ENCODE measurements at places on chromosomes 1 and 21.

- no peak for DNase-seq
Measured at GRCh38 chr1:232518349-232518748, 111.6 kb downstream of the SIPA1L2 start.

DNA sequence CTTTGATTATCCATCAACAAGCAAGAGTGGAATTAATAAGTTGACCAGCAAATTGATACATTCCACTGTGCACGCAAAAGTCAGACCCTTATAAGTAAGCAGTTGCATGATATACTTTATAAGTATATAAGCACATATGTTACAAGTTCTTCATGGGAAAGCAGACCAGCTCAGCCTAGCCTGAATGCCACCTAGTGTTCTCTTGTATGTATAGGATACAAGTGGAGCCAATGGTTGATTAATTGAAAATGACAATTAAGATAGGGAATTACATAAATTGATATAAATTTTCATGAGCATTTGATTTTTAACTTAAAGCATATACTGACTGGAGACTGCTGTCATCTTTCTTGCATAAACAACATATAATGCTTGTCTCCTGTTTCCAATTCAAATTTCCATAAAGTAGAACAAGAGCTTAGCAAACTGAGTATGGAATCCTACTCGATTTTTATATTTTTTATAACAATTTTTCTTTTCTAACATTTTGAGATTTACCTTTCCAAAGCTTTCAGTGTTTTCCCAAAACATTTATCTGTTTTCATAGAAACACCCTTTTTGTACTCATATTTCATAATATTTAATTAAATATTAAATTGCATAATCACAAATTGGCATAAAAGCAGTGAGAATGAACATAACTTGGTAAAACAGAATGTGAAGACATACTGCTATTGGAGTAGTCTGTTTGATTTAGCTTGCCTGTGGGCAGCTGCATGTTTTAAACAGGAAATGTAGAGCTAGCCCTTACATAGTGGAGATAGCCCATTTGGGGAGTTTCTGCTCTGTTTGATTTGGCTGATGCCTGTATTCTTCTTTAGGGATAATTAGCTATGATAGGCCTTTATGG, 62.8 kb downstream of the MAGI3 start:
- no peak for DNase-seq

- no peak for DNase-seq
Measured at GRCh38 chr1:17188889-17189631, 15.9 kb upstream of the PADI1 start.

GRCh38 chr1:143574891-143575520, 396.8 kb downstream of the FAM72C start:
- no peak for DNase-seq

DNA sequence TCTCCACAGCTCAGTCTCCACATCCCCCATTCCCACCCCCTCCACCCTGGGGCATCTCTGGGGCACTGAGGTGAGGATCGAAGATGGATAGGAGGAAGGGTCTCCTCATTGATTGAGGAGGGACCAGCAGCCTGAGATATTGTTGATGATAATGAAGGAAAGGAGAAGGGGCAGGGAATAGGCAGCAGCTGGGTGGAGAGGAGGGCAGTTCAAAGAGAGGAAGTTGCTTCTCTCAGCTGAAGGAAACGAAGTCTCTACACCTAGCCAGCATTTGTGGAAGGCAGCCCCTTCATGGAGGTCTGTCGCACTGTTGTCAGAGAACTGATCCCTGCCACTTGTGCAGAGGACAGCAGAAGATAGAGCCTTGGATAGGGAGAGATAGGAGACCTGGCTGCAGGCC, 5.7 kb downstream of the KNCN start:
- DNase-seq = no peak

DNA sequence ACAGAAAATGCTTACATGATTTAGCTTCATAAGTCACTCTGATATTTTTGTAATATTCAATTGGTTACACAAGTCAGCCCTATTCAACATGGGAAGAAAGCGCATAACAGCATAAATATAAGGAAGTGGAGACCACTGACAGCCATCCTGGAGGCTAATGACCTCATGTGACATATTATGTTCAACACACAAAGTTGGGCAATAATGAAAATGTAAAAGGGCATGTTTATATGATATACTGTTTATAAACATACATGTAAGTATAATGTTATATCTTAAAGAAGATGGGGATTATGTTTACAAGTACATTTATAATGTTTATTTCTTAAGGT, 30.2 kb downstream of the EVI5 start:
- no peak for DNase-seq

DNA sequence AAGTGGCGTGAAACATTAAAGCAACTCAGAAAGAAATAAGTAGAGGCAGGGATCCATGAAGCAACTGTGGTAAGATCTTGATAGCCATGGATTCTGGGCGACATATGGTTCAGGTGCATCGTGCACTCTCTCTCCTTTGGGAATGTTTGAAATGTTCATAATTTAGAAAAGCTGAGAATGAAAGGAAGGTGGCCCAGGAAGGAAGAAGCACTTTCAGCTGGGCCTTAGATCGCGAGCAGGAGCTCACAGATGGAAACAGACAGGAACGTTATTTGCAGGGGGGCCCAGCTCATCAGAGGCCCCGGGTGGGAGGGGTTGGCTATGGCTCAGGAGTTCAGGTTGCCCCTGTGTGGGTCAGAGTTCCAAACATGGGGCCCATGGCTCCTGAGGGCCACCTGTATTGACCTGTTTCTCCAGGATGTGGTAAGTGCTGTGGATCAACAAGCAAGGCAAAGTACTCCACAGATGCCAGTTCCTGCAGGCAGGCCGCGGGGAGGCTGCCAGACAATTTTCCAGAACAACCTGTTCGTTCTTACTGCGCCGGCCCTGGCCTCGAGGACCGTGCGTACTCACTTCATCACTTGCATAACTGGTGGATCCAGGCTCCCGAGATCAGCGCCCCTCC, 253.2 kb downstream of the TOMM20 start:
- DNase-seq = no peak

DNA sequence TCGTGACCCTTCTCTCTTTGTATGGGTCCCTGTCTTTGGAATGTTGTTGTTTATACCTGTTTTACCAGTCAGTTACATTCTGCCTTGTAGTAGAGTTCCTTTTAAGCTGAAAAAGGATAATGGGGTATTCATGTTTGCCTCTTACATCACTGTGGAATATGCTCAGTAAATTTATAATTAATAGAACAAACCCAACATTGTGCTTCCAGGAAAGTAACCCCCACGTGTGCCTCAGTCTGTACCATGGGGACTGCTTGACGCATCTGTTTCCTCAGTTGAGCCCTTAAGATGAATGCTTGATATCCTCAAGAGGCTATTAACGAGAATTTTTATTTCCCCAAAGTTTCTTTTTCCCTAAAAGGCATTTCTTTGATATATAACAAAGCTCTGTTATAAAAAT, 73.4 kb downstream of the ST6GALNAC3 start:
- no peak for DNase-seq

GRCh38 chr1:108816049-108816893, 40.6 kb downstream of the AKNAD1 start:
- no peak for DNase-seq

- DNase-seq = peak; percentile 60
Measured at GRCh38 chr1:181396171-181396670, 87.1 kb upstream of the CACNA1E start.

DNA sequence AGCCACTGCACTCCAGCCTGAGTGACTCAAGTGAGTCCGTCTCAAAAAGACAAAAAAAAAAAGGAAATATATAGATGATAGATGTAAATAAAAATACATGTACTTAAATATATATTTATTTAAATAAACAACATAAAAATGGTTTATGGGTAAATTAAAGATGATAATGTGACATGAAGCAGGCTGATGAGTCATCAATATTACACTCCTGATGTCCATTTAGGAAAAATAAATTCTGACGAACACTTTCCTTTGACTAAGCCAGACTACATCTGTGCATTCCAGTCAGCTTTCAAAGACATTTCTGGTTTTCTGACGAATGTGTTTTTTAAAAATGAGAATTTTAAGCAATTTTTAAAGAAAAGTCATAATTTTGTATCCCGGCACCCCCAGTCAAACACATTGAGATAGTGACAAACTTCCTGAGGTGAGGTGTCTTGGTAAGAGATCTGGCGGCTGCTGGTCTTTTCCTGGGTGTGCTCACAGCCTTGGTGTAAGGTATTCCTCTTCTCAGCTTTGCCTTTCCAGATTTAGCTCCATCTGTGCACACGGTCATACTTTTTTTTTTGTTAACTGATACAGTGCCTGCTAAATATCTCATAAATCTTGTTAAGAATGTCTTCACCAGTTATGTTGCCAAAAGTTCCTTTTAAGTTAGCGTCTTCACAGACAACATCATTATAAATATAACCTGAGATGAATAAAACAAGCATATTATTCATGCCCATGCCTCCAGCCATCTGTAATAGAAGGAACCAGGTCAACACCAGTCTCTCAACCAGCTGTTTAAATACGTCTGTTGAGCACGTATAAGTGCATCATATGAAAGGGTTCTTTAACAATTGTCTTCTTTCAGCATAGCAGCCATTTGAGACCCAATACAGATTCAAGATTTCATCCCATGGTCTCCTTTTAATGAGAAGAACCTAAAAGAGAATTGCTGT, 214.5 kb upstream of the PLD5 start:
- no peak for DNase-seq

GRCh38 chr1:150696590-150696989, 364 bp downstream of the GOLPH3L start:
- no peak for DNase-seq

GRCh38 chr1:225437710-225438437, 10.0 kb upstream of the LBR start:
- no peak for DNase-seq

DNA sequence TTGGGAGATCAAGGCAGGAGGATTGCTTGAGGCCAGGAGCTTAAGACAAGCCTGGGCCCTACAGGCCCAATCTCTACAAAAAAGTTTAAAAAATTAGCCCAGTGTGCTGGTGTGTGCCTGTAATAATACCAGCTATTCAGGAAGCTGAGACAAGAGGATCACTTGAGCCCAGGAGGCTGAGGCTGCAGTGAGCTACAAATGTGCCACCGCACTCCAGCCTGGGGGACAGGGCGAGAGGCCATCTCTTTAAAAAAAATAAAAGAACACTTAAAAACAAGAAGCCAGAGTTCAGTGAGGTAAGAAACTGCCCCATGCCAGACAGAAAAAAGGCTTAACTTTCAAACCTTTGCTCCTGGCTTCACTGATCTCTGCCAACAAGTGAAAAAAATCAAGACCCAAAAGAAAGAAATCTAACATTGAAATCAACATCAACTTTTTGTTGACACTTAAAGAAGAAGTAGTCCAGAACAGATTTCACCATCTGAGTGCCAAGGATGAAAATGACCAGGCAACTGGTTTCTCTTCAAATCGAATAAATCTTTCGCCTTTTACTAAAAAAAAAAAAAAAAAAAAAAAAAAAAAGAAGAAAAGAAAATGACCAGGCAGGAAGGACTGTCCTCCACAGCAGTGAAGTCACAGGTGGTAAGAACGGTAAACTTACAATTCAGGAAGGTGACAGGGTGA, 51.2 kb downstream of the SLC45A1 start:
- no peak for DNase-seq

GRCh38 chr1:15472587-15472986, 3.3 kb upstream of the CELA2B start:
- DNase-seq = no peak

DNA sequence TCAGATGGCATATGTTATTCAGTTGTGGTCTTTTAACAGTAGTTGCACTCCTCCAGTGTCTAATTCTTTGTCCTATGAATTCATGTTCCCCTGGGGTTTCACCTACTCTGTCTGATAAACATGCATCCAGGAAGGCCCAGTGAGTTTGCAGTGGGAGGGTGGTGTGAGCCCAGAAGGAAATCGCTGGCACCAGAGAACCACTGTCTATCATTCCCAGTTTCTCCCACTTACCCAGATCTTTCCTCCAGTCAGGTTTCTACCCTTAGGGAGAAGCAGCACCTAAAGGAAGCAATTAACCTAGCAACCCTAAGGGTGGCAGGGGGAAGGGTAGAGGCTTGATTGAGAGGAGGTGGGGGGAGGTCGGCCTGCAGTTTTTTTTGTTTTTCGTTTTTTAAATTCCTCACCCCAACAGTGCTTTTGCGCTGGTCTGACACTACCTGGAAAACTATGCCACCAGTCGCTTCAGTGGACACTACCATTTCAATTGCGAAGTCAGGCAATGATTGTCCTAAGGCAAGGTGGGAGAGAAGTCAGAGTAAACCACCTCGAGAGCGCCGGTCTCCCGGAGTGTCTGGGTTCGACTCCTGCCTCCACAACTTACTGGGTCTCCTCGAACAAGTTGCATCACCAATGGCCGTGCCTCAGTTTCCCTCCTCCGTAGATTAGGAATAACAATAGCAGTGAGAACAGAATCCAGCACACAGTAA, 766 bp upstream of the SLC44A3 start:
- DNase-seq = no peak

DNA sequence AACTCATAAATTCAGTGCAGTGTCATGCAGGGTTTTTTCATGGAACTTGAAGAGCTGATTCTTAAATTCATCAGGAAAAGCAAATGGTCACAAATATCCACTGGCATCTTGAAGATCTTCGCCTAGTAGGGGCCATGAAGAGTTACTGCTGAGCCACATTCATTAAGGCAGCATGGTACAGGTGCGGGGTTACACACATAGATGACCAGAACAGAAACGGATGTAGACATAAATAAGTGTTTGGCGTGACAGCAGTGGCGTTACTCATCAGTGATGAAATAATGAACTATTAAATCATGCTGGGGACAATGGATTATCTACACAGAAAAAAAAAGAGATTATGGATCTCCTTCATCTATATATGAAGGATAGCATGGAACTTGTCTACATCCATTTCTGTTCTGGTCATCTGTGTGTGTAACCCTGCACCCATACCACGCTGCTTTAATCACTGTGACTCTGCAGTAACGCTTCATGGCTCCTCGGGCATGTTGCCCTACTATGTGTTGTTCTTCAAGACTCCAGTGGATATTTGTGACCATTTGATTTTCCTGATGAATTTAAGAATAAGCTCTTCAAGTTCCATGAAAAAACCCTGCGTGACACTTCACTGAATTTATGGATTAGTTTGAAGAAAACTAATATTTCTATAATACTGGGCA, 161.3 kb downstream of the GALNT2 start:
- DNase-seq = no peak

DNA sequence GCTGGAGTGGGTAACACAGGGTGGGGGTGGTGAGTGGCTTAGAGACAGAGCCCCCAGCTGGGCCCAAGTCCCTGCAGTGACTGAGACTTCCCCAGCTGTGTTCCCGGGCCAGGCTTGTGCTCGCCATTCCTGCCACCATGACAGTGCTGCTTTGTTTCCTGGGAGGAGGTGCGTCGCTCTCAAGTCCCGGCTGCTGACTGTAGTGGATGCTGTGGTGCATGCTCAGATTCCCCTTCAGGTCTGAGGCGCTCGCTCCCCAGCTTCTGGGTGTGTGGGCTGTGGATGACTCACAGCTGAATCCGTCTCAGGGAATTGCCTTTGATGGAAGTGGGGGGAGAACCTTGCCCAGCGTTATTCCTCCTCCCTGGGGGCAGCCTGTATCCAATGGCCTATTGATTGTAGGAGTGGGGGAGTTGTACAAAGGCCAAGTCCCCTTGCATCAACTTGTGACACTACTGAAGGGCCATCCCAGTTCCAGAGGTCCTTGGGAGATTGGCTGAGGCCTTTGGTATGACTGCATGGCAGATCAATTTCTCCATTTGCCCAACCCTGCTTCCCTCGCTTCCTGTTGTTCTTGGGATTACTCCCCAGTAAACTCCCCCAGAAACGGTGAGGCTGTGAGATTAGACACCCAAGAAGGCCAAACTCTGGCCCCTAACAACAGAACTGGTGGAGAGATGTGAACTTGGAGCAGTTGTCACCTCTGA, 17.8 kb upstream of the POU3F1 start:
- DNase-seq = no peak

- DNase-seq = no peak
Measured at GRCh38 chr1:25184001-25184762, 48.1 kb downstream of the SYF2 start.
